Activated CD8-positive, alpha-beta memory T cell treated with anti-CD3 and anti-CD28 coated beads, Interleukin-2, amount 10 ng/mL, durations not matched to agents 7 days and 5 days (primary cell): ENCODE measurements at places on chromosomes 11 and 22. TPM values are rescaled to one million over a fixed set of nuclear protein-coding genes. Genes with fewer than 3 reads are reported as not detected.

DUSP8 gene
- total RNA-seq: 1.1 TPM

DNA sequence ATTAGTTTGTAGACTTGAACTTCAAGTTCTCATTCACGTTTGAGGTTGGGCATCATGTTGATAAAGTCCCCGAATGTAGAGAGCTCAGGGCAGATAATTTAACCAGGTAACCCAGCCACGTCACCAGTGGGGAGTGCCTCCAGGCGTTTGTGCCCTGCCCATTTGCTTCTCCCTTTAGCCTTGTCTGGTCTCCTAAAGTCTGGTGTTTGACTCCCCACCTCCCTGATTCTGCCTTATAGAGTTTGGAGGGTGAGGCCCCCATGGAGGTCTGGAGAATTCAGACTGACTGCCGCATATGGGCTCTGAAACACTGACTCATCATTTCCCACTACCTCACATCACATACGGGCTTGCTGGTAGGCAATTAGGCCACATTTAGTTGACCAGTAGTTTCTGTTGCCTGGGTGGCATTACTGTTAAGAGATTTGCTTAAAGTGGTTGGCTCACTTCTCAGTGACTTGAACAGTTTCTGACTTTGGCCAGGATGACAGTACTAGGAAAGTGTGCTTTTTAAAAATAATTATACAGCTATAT is 99.3 kb upstream of the GAL start:
- peaks cover 43% of the 10 kb centered on the region for H3K36me3 ChIP-seq
- peaks cover 14% of the 10 kb centered on the region for H3K4me1 ChIP-seq
- H3K27me3 ChIP-seq: no peaks in the 10 kb centered on the region
- no peak for DNase-seq

- peaks cover 13% of the 10 kb centered on the region for H3K4me1 ChIP-seq
- DNase-seq: no peak
- peaks cover 2% of the 10 kb centered on the region for H3K36me3 ChIP-seq
- H3K4me3 ChIP-seq: no peak overlapping the region
These were observed 15.1 kb upstream of the CD3E start for GRCh38 chr11:118289401-118289800.

DNA sequence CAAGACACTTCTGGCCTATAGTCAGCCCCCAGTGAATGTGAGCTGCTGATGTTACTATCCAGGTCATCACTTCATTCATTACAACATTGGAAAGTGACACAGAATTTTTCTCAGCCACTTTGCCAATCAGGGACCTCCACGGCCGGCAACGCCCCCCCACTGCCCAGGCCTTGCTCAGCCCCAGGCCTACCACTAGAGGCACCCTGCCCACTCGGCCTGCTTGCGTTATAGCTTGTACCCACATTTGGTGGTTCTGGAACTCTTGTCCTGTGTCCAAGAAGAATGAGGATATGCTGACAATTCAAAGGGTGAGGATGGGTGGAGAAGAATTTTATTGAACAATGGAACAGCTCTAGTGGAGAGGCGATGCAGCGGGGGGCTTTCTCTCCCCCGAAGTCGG is 96.2 kb downstream of the TSPAN18 start:
- no peak overlapping the region for H3K4me3 ChIP-seq
- no peaks in the 10 kb centered on the region for H3K4me1 ChIP-seq
- DNase-seq: no peak
- no peaks in the 10 kb centered on the region for H3K36me3 ChIP-seq
- H3K27ac ChIP-seq: no peak overlapping the region
- no peaks in the 10 kb centered on the region for H3K27me3 ChIP-seq

- DNase-seq: no peak
- H3K27ac ChIP-seq: no peak overlapping the region
- H3K4me3 ChIP-seq: no peak overlapping the region
- no peaks in the 10 kb centered on the region for H3K4me1 ChIP-seq
These were observed 218.2 kb upstream of the CCDC179 start for GRCh38 chr11:23078289-23078971.

GRCh38 chr22:38467904-38468442 is at the start of gene KDELR3:
KDELR3 (plus strand) TSS chr22:38468096; CDS start chr22:38468234, 138 bp downstream.
- peak; percentile 64 for DNase-seq
- H3K27ac ChIP-seq: no peak within 1 kb of the TSS
- H3K4me1 ChIP-seq: peaks cover 7% of the 10 kb centered on the region

DNA sequence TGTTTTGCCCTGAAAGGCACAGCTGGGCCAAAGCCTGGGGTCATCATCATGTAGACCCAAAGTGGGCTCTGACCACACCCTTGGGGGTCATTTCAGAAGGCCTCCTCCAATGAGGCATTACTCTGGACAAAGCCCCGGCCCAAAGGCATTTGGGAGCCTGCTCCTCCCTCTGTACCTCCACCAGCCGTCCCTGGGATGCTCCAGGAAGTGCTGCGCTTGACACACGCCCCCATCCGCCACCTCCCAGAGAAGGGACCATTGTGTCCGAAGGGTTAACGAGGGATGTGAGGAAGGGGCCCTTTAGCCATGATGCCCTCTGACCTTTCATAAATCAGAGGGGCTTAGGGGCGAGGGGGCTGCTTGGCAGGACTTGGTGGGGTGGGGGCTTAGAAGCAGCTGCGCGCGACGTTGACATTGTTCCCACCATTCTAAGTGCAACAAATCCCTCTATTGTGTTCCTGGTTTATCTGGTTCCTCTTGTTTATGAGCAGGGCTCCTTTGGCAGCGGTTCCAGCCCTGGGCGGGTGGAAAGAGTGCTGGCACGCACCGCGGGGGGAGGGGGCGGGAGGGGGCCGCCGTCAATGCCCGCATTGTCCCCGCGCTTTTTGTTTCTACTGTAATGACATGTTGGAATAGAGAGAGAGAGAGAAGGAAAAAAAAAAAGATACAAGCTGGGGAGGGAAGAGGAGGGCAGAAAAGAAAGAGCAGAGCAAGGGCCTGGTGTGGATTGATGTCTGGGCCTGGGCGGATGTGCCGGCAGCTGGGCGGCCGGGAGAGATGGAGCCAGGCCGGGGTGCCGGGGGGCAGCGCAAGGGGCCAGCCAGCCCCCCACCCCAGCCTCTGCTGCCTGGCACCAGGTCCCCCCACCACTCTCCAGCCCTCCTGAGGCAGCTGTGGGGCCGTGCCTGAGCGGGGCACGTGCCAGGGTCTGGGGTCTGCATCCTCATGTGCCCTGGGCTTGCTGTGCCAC is 32.1 kb upstream of the SOX10 start:
- no peaks in the 10 kb centered on the region for H3K36me3 ChIP-seq
- H3K4me1 ChIP-seq: no peaks in the 10 kb centered on the region
- H3K27me3 ChIP-seq: no peaks in the 10 kb centered on the region
- DNase-seq: no peak

DNA sequence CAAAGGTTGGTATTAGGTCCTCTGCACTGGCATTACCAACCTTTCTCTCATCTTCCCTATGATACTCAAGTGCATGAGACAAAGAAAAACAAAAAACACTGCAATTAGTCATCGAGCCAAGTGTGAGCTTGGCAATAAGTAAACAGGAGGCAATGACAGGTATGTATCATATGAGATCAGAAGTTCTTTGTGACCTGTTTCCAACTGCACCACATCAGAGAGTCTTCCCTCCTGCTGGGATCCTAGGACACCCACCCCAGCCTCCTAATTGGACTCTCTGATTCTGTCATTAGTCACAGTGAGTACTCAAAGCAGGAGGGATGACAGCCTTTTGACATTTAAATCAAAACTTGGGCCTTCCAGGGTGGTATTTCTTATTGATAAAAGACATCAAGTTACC is 7.8 kb upstream of the JAML start:
- H3K36me3 ChIP-seq: peaks cover 54% of the 10 kb centered on the region
- DNase-seq: no peak
- H3K27me3 ChIP-seq: no peaks in the 10 kb centered on the region
- peak overlapping the region; percentile 53 for H3K27ac ChIP-seq
- H3K4me1 ChIP-seq: peaks cover 51% of the 10 kb centered on the region

- peaks cover 2% of the 10 kb centered on the region for H3K36me3 ChIP-seq
- peaks cover 5% of the 10 kb centered on the region for H3K4me1 ChIP-seq
- H3K27ac ChIP-seq: no peak within 1 kb of the TSS
- DNase-seq: no peak
These were observed at the start of gene DEUP1 for GRCh38 chr11:93330446-93330984. DEUP1 (plus strand) TSS chr11:93330742; CDS start chr11:93332260, 1,518 bp downstream.

DNA sequence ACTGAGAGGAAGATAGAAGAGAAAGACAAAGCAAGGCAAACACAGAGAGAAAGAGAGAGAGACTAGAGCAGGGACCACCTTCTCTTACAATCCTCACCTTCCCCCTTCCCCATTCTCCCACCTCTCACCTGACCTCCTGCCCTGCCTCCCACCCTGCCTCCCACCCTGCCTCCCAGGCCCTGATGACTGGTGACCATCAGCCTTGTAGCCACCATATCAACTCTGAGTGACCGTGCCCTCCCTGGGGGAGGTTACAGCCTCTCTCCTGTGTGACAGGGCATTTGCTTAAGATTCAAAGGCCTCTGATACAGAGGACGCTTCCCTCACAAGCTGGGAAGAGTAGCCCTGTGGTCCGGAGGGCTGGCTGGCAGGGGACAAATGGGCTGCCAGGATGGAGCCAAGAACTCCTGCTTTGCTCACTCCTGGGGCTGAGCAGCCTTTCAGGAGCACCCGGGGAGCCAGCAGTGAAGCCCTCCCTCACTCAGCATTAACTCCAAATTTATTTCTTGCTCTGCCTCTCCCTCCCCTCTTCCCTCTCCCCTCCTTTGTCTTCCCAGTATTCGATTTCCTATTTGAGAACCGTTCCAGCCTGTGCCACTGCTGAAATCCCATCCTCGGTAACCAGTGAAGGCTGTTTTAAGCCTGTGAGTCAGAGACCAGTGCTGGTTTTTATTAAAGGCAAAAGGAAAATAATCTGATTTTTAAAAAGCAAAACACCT is 125.2 kb upstream of the SYT13 start:
- H3K27ac ChIP-seq: no peak overlapping the region
- H3K4me1 ChIP-seq: no peaks in the 10 kb centered on the region
- DNase-seq: no peak
- peaks cover 44% of the 10 kb centered on the region for H3K27me3 ChIP-seq
- H3K4me3 ChIP-seq: no peak overlapping the region

GRCh38 chr22:16721961-16722360 is 103.2 kb downstream of the XKR3 start:
- no peaks in the 10 kb centered on the region for H3K36me3 ChIP-seq
- H3K4me1 ChIP-seq: no peaks in the 10 kb centered on the region
- no peak overlapping the region for H3K4me3 ChIP-seq
- H3K27ac ChIP-seq: no peak overlapping the region
- no peaks in the 10 kb centered on the region for H3K27me3 ChIP-seq

DNA sequence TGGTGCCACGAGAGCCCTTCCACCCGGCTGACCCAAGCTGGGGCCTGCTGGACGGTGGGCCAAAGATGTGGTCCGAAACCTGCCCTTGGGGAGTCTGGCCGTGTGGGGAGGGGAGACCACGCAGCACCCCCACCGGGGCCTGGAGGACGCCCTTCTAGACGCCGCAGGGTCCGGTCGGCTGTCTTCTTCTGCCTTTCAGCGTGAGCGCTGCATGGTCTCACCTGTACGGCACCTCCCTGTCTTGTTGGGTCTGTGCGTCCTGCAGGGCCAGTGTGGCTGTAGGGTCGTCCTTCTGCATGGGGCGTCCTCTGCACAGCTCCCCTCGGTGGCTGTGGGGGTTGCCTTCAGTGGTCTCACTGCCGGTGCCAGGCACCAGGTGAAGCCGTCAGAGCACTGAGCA is 2.8 kb downstream of the BRSK2 start:
- H3K4me1 ChIP-seq: peaks cover 2% of the 10 kb centered on the region
- DNase-seq: no peak
- H3K4me3 ChIP-seq: no peak overlapping the region
- H3K36me3 ChIP-seq: no peaks in the 10 kb centered on the region

DNA sequence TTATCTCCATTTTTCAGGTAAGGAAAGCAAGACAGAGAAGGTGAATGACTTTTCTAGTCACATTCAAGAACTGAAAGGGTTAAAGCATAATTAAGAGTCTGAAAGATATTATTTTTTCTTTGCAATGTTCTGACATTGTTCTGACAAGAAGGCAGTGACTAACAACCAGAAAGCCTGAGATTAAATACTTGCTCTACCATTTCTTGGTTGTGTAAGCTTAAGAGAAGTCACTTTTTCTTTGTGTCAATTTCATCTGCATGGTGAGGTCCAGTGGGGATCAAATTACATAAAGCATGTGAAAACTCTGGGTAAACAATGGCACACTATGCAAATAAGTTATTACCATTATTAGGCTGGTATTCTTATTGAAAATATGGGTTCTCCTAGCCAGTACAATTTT is 73.7 kb downstream of the PHF21A start:
- no peak for DNase-seq
- H3K27ac ChIP-seq: no peak overlapping the region
- no peaks in the 10 kb centered on the region for H3K27me3 ChIP-seq
- H3K36me3 ChIP-seq: peaks cover 5% of the 10 kb centered on the region
- H3K4me1 ChIP-seq: peaks cover 4% of the 10 kb centered on the region

GRCh38 chr22:40468616-40469015 is 98.2 kb downstream of the SGSM3 start:
- H3K4me1 ChIP-seq: peaks cover 13% of the 10 kb centered on the region
- H3K27me3 ChIP-seq: no peaks in the 10 kb centered on the region
- no peak overlapping the region for H3K27ac ChIP-seq

GRCh38 chr22:37623075-37624016 is 14.7 kb downstream of the GGA1 start:
- H3K27me3 ChIP-seq: no peaks in the 10 kb centered on the region

GRCh38 chr22:28013611-28014010 is 94.6 kb upstream of the PITPNB start:
- no peak overlapping the region for H3K4me3 ChIP-seq
- H3K27ac ChIP-seq: no peak overlapping the region
- H3K4me1 ChIP-seq: peaks cover 7% of the 10 kb centered on the region
- H3K36me3 ChIP-seq: no peaks in the 10 kb centered on the region

GRCh38 chr11:35332524-35332923 is 86.8 kb downstream of the SLC1A2 start:
- DNase-seq: no peak
- peaks cover 29% of the 10 kb centered on the region for H3K4me1 ChIP-seq
- peaks cover 2% of the 10 kb centered on the region for H3K36me3 ChIP-seq
- H3K27me3 ChIP-seq: no peaks in the 10 kb centered on the region
- no peak overlapping the region for H3K27ac ChIP-seq
- no peak overlapping the region for H3K4me3 ChIP-seq

DNA sequence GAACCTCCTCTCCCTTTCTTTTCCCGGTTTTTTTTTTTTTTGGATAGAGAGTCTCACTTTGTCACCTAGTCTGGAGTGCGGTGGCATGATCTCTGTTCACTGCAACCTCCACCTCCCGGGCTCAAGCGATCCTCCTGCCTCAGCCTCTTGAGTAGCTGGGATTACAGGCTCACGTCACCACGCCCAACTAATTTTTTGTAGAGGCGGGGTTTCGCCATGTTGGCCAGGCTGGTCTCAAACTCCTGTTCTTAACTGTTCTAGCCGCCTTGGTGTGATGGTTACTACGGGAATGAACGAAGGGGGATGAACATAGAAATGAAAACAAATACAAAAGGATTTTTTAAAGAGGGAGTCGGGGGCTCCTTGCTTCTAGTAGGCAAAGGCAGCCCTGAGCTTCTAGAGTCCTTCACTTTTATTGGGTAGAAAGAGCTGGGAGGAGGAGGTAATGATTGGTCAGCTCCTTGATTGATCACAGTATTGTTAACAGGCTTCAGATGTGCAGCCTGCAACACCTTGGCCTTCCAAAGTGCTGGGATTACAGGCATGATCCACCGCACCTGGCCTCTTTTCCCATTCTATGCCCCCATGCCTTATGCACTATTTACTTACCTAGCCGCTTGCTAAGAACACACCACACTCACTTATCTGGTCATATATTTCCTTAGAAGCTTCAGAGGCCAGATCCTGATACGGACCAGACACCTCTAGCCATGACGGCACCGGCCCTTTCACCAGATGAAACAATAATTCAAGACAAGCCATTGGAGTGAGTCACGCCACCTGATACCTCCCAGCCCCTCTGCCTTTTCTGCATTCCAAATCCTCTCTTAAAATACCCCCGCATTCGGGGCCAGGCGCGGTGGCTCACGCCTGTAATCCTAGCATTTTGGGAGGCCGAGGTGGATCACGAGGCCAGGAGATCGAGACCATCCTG is 20.7 kb downstream of the SUSD2 start:
- peaks cover 11% of the 10 kb centered on the region for H3K27me3 ChIP-seq
- peaks cover 5% of the 10 kb centered on the region for H3K36me3 ChIP-seq
- H3K4me1 ChIP-seq: peaks cover 54% of the 10 kb centered on the region
- DNase-seq: no peak
- H3K27ac ChIP-seq: no peak overlapping the region
- H3K4me3 ChIP-seq: no peak overlapping the region
